ENCODE measurements at places on chromosomes 16 and 17.

GRCh38 chr17:29642171-29642611, 19.5 kb upstream of the CORO6 start:
- peak; percentile 50 for DNase-seq

- peak; percentile 27 for DNase-seq
Observed at GRCh38 chr17:77649717-77650211, 308.7 kb upstream of the TNRC6C start.

DNA sequence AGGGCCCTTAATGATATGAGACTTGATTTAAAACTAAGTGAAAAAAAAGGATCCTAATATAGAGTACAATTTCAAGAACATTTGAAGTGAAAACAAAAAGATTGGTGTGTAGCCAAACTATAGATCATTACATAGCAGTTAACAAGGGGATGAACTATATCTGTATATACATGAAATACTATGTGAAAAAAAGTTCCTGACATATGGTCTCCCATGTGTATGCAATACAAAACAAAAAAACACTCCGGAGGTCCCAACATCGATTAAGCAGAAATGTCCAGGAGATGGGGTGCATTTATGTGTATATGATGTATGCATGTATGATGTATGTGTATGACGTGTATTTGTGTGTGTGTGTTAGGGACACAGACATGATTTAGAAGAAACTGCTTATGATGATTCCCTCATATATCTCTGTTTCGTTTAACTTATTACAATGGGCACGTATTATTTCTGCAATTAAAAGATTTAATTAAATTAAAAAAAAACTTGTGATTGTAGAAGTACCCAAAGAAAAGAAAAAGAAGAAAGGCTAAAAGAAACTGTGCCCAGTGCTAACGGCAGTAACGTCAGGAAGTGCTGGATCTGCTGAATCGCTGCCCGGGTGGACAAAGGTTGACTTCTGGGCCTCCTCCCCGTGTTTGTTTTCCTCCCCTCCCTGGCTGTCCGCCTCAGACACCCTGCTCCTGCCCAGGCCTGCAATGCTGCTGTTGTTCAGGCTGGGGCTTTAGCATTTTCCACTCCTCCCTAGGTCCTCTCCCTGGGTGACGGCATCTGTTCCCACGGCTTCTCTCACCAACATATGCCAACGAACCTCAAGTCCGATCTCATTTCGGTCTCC, 36.9 kb downstream of the TBX4 start:
- DNase-seq: no peak

GRCh38 chr16:73725156-73725555, 571.5 kb upstream of the PSMD7 start:
- DNase-seq: no peak

- DNase-seq: no peak
Observed at GRCh38 chr17:49741009-49741691, 22.8 kb downstream of the FAM117A start.
